Naive thymus-derived CD8-positive, alpha-beta T cell (primary cell): ENCODE measurements at places on chromosomes 3 and 15.

DNA sequence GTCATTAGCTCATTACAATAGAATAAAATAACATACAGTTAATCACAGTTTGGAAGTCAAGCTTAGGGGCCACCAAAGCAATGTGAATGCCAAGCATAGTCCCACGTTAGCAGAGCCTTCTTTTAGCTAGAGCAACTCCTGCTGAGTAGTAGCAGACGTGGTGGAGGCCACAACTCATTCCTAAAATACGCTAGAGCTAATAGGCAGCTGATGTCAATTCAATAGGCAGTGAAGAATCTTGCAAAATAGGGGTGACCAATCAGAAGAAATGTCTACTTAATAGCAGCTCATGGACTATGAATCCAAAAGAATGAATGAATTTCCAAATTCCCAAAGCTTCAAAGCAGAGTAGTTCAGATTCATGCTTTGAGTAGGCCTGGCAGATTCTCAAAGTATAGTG is 292.9 kb upstream of the RORA start:
- DNase-seq, result no peak

DNA sequence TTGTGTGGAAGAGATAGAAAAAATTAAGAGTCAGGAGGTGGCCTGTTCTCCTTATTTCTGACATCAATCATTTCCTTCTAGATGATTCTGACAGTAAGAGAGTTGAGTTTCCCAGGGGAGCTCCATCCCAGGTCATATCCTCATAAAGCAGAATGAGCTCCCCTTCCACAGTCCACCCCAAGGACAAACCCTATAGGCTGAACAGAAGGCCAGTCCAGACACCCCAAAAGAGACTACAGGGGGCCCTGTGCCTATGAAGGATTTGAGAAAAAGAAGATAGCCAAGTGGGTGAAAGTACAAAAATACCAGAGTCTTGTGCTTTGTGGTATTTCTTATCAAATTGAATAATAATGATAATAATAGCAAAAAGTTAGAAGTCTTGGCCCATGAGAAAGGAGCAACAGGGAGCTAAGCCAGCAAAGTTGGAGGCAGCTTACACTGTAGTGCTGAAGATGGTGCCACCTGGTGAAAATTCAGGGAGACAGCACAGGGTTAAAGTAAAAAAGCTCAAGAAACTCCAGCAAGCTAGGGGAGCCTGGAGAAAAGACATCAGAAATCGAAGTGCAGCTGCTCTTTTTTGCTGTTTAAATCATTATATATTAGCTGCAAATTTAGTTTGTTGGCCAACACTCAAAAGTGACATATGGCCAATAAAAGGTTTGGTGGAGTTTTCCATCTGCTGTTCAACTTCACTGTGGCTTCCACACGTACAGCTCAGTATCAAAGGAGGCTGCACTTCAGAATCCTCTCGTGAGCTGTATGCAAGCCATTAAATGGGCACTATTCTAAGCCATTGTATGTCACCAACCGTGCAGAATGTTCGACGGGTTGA is 35.8 kb upstream of the SLC24A5 start:
- DNase-seq, result no peak

GRCh38 chr15:71691081-71691457 is 119.3 kb upstream of the NR2E3 start:
- no peak for DNase-seq

- no peak for DNase-seq
Observed at GRCh38 chr3:73503781-73504180, 121.0 kb downstream of the PDZRN3 start.

GRCh38 chr3:30266524-30266923 is 339.9 kb upstream of the TGFBR2 start:
- no peak for DNase-seq

GRCh38 chr3:111906656-111907055 is 47.6 kb downstream of the PHLDB2 start:
- DNase-seq, result no peak

GRCh38 chr15:31171731-31172130 is 70.2 kb upstream of the TRPM1 start:
- no peak for DNase-seq

GRCh38 chr3:53833053-53833645 is 13.1 kb downstream of the CHDH start:
- DNase-seq, result no peak

- DNase-seq, result no peak
Observed at GRCh38 chr15:69185706-69186105, 25.3 kb downstream of the GLCE start.

DNA sequence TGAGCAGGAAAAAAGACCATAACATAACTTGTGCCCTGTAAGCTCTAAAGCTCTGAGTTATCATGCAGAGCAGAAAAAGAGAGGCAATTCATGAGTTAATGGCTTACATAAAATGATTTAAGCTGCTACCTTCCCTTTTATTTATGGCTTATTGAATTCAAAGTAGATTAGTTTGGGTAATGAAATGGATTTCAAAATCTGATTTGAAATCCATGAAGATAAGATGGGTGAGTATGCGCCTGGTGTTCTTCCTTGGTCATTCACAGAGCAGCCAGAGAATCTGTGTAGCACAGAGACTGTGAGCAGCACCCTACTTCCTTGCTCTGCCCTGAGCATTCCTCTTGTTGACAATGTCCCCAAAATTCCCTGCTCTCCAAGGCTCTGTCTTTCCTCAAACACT is 36.2 kb upstream of the MRPL3 start:
- no peak for DNase-seq

DNA sequence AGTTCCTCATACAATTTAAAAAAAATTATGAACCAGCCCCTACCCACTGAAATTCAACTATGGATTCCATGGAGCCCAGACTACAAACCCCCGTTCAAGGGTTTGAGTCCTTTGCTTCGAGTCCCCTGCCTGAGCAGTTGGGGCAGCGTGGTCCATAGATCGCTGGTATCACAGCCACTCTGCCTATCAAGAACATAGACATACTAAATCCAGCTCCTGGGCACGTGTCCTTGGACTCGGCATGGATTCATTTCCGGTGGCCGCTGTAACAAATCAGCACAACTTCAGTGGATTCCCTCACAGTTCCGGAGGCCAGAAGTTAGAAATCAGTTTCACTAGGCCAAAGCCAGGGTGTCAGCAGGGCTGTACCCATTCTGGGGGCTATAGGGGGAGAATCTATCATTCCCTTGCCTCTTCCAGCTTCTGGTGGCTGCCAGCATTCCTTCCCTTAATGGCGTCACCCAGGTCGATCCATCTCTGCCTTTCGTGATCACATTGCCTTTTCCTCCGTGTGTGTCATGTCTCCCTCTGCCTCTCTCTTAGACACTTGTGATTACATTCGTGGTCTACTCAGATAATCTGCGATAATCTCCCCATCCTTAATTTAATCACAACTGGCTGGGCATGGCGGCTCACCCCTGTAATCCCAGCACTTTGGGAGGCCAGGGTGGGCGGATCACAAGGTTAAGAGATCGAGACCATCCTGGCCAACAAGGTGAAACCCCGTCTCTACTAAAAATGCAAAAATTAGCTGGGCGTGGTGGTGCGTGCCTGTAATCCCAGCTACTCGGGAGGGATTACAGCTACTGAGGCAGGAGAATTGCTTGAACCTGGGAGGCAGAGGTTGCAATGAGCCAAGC is 4.6 kb upstream of the TMEM44 start:
- no peak for DNase-seq

DNA sequence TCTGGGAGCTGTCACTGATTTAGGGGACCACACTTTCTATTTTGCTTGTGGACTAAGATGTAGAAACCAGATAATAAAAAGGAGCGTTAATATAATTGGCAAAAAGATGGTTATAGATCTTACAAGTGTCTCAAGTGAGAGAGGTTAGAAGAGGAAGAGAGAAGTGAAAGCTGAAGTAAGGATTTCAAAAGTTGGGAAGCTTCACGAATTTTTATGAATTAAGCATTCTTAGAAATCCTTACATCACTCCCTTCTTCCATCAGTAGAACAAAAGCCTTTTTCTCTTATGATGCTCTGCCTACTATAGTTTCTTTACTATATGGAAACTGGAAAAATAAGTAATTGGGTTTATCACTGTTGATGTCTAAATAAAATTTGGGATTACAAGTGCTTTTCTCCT is 146.5 kb downstream of the FNDC3B start:
- DNase-seq, result no peak

GRCh38 chr3:111194048-111194447 is 122.4 kb downstream of the NECTIN3 start:
- no peak for DNase-seq

DNA sequence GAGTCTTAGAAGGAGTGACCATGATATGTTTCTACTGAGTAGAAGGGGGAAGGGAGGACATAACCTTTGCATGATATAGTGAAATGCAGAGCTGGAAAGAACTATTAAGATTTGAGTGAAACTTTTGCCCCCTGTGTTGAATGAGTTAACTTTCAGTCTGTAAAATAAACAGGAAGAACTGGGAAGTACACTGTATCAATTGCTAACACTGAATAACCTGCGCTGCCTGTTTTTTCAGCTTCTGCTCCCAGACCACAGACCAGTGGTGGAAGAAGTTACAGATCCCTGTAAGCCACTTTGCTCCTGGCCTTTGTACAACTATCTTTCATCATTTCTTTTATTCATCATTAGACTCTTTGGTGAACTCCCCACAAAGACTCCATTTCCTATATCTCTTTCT is 3.6 kb upstream of the LRCH3 start:
- no peak for DNase-seq

- DNase-seq, result no peak
Observed at GRCh38 chr3:86951322-86951721, 39.6 kb downstream of the VGLL3 start.

- peak; percentile 72 for DNase-seq
Observed at GRCh38 chr3:39177708-39178332, 14.6 kb downstream of the XIRP1 start.

- no peak for DNase-seq
Observed at GRCh38 chr3:71330505-71330904, 253.0 kb downstream of the FOXP1 start.

DNA sequence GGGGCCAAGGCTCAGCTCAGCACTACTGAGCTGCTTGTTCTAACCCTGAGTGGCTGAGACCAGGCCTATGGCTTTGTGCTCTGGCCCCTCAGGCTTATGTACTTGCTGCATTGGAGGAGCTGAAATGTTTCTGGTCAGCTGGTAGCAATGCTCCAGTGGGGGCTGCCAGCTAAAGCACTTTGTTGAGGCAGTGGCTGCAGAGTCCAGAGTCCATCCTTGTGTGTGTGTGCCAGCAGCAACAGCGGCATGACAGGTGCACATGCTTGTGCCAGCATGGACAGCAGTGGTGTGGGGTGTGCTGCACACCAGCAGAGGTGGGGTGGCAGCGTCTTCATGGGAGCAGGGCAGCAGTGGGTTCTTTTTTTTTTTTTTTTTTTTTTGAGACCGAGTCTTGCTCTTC is 169.1 kb downstream of the VPS8 start:
- no peak for DNase-seq

DNA sequence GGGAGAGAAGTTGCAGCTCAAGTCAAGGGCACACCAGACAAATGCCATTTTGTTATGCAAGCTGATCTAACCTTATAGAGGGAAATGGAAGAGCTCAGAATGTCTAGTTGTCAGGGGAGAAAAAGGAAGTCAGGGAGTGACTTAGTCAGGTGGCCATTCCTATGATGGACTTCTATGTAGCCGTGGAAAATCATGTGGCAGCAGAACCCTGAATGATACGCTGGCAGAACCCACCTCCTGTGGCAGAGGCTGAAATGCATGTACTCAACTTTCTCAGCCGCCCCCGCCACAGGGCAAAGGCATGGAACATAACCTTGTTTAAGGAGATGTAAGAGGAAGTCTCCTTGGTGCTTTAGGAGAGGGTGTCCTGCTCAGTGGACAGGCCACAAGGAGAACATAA is 37.7 kb upstream of the PARL start:
- DNase-seq, result no peak

- no peak for DNase-seq
Observed at GRCh38 chr3:179955809-179956208, 80.9 kb downstream of the PEX5L start.

DNA sequence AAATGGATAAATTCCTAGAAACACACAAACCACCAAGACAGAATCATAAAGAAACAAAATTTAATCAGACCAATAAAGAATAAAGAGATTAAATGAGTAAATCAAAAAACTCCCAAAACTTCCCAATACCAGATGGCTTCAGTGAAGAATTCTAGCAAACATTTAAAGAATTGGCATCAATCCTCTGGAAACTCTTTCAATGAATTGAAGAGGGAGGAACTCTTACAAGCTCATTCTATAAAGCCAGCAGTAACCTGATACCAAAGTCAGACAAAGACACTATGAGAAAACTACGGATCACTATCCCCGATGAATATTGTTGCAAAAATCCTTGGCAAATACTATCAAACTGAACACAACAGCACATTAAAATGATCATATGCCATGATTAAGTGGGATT is 81.9 kb upstream of the SLCO2A1 start:
- DNase-seq, result no peak

DNA sequence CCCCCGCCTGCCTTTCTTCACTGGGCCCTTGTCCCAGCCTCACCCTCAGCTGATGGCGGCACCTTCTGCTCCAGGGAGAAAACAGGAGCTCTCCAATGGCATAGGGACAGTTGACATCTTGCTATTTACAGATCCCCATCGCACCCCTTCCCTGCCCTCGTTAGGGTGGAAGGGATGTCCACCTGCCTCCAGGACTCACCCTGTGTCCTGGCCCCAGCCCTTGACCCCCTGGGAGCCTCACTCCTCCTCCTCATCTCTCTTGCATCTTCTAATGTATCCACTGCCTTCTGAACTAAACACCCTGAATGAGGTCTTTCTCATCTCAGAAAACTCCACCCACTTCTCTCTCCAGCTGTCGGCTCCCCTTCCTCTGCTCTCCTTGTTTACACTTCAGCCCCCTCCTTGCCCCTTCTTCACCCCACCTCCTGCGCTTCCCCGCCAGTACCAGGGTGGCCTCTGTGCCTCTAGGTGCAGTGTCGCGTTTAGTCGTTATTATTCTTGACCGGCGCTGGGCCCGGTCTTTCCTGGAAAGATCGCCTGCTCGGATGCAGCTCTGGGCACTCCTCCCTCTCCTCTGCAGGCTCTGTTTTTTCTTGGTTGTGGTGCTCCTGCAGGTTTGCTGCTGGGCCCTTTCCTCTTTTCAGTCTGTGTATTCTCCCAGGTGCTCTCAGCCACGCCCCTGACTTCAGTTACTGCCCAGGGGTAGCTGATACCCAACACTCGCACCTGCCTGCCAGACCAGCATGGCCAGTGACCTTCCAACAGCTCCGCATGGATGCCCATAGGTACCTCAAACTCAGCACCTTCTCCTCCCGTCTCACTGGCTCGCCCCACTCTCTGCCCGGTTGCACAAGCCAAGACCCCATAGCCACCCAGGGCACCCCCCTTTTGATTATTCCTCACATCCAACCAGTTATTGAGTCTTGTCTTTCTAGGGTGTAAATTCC is 42.9 kb downstream of the PML start:
- DNase-seq, result no peak

DNA sequence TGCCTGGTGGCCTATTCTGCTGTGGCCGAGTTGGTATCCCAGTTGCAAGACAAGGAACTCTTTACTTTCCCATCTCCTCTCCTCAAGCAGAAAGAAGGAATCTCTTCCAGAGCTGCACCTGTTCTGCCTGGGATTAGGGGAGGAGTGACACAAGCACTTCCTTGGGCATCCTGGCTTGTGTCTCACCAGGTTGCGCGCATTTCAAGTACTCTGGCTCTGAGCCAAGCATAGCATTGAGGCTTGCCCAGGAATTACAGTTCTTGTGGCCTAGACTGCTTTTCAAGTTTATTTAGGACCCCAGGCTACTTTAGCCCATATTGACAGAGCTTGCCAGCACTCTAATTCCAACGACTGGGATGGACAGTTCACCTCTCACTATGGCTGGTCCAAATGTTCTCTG is 150.5 kb downstream of the RSRC1 start:
- DNase-seq, result no peak
